BJ (cell line): ENCODE measurements at places on chromosomes 4 and X.

GRCh38 chr4:160580581-160580980 is 1477.7 kb downstream of the RAPGEF2 start:
- DNase-seq, result no peak

- DNase-seq, result no peak
Observed at GRCh38 chr4:13694256-13694655, 66.7 kb upstream of the BOD1L1 start.

- no peak for DNase-seq
Observed at GRCh38 chr4:82457266-82457665, 26.9 kb downstream of the ENOPH1 start.

DNA sequence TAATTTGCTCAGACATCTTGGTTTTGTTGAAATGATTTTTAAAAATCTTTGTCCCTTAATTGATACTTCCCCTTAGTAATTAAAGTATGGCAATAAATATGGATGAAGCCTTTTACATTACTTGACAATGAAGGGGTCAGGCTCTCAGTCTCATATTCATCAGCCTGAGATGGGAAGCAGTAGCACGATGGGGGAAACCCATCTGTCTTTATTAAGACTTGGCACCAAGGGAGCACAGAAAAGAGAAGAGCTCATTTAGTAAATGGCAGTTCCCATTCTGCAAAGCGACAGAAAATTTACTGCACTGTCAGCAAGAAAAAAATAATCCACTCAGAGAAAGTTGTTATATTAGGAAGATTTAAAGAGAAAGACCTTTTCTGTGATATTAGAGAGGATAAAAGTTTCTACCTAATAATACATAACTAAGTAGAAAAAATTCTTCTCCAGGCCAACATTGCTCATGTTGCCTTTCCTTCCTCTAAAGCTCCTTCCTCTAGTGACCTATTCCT is 7.9 kb upstream of the SERTM2 start:
- no peak for DNase-seq

DNA sequence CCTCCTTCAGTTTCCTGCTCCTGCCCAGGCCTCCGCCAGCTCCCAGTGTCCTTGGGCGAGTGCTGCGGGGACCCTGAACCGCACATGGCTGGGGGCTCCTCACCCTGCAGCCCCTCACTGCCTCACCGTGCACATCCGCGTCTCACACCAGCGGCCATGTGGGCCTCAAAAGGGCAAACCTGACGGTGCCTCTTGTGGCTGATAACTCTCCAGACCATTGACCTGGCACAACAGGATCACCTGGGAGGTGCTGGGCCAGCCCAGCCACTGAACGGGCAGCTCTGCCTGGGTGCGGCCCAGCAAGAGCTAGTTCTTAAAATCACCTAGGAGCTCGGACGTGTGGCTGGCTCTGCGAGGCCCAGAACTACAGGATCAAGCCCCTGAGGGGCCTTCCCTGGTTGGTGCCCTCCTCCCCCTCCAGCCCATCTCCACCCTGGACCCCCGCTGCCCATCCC is 4.1 kb upstream of the S100P start:
- no peak for DNase-seq

DNA sequence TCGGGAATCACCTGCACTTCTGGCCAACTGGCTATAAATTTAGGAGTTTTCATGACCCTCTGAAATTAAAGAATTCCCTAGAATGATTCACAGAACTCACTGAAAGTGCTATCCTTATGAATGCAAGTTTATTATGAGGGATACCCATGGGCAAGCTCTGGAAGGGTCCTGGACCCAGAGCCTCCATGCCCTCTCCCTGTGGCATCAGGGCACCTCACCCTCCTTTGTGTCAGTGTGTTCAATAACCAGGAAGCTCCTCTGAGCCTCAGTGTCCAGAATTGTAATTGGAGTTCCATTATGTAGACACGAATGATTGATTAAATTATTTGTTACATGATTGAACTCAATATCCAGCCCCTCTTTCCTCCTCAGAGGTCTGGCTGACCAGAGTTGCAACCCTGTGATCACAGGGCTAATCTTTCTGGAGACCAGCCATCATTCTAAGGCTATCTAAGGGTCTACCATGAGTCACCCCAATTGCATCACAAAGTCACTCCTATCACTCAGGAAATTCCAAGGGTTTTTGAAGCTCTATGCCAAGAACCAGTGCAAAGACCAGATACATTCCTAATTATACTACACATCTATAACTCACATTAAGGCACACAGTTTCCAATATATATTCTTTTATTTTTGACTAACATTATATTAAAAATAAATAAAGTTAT is 8.9 kb downstream of the ANXA3 start:
- peak; percentile 22 for DNase-seq

GRCh38 chr4:56689201-56689969 is 8.3 kb upstream of the HOPX start:
- DNase-seq, result no peak

DNA sequence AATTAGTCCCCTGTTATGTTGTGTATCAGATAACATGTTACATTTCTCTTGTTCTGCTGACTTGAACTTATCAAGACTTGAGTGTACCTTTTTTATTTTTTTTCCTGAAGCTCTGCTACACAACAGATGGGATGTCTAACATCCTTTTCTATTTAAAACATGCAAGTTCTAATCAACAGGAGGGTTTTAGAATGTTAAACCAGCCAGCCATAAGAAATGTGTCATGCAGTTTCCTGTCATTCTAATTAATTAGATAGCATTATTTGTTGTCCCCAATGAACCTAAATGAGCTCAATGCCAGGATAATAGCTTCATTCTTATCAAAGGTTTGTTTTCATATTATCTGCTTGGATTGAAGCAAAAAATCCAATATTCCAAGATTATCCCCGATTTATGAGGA is 958.2 kb downstream of the PCDH7 start:
- DNase-seq, result no peak

DNA sequence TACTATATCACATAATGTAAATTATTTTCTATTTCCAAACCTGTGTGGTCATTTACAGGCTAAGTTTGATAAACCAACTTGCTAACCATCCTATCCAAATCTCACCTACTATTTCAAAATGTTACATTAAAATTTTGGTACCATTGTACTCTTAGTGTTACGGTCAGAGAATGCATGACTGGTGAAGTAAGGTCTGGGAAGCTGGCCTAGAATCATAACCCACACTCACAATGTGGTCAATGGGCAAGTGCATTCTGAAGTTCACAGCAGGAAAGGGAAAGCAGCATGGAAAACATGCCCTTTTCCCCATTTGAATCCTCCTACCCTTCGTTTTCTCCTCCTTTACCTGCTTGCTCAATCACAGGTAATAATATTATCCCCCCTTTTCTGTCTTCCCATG is 54.4 kb downstream of the PPP3CA start:
- DNase-seq, result no peak

DNA sequence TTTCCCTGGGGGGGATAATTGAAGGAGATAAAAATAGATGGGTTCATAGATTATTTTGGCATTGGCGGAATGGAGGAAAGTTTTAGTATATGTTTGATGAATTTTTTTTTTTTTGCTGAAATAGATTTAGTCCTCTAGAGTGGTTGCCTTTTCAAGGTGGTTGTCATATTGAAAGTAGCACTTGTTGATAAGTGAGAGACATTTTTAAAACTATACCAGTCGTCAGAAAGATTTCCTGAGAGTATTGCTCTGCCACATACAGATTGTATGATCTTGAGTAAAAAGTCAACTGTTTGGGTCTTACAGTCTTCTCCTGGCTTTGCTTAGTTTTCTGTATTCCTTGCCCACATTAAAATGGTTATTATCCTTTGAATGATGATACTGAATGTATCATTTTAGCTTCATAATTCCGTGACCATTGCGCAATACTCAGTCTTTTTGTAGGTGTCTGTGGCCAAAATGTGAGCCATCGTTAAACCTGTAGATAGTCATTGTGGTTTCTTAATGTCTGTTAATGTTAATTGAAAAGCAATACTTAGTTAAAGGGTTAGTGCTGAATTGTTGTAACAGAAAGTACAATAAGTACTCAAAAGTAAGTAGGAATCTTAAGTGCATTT is 7.1 kb downstream of the SMARCAD1 start:
- DNase-seq, result no peak

- no peak for DNase-seq
Observed at GRCh38 chr4:10051517-10052135, 30.3 kb upstream of the SLC2A9 start.
